ENCODE measurements at places on chromosomes 16 and 17.

DNA sequence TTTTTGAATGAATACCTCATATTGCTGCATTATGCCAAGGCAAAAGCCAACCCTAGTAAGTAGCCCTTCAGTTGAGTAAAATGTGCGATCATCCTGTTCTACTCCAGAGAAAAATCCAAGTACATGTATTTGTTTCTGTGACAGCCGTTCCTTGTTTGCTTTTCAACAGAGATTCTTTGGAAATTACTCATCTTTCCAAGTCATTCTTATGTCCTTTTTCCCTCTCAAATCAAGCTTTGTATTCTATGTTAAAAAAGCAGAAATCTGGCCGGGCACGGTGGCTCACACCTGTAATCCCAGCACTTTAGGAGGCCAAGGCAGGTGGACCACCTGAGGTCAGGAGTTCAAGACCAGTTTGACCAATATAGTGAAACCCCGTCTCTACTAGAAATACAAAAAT, 112.9 kb upstream of the HAS3 start:
- no peak for DNase-seq

DNA sequence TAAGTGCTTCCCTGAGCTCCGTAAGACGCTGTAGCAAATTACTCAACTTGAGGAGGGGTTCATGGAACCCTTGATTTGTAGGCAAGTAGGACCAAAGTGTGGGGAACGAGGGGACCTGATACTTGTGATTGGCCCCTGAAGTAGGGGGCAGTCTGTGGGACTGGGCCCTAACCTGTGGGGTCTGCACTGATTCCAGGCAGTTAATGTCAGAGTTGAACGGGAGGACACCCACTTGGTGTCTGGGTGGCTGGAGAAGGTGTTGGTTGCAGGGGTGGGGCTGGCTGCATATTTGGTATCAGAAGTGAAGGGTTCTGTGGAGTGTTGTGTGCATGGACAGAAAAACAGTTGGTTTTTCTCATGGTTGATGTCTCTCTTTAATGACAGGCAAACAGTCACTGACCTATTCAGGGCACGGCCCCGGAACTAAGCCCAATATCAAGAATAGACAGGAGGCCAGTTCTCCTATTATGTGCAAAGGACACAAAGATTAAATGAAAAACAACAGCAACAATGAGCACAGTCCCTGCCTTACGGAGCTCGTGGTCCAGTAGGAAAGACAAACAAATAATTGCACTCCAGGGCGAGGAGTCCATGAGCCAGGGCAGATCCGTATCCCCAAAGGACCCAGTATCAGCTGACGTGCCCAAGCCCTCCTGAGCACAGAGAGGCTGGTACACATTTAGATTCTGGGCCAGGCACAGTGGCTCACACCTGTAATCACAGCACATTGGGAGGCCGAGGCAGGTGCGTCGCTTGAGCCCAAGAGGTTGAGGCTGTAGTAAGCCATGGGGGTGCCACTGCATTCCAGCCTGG, 19.2 kb downstream of the MXRA7 start:
- DNase-seq, result no peak

- DNase-seq, result peak; percentile 76
Measured at GRCh38 chr17:67602974-67603373, 114.8 kb upstream of the NOL11 start.

- DNase-seq, result no peak
Measured at GRCh38 chr16:7330709-7331108, 1.9 kb upstream of the RBFOX1 start.

- DNase-seq, result peak; percentile 84
Measured at GRCh38 chr17:76408037-76408849, 23.8 kb downstream of the SPHK1 start.

DNA sequence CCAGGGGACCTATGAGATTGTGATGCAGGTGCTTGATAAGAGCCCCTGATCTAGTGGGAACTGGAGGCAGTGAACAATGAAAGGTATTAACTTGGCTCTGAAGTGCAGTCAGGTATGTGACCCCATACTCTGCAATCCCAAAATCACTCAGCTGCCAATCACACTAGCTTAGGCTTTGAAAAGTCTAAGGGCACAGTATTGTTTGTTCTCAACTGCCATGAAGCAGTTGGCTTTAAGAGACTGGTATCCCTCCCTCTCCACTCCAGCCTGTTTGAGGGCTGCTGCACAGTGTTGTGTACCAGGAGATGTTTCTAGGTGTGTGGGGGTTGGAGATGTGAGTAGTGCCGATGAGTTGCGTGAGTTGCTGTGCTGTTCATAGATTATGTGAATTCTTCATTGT, 2.4 kb downstream of the YPEL2 start:
- no peak for DNase-seq

DNA sequence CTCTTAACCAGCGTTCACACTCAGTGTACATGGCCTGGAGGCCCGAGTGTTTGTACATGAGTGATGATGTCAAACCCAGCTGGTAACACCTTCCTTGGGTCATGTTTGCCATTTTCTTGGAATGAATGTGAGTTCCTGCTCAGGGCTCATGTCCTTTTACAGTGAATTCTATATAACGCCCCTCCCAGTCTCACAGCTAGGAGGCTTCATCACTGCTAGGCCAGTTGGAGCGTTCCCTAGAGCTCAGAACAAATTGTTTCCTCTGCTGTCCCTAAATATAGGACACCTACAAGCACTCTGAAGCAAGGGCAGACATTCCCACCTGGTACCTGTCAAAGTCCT, 5.5 kb downstream of the TIMM22 start:
- DNase-seq, result no peak

- DNase-seq, result no peak
Measured at GRCh38 chr17:70201872-70202419, 32.6 kb downstream of the KCNJ2 start.

DNA sequence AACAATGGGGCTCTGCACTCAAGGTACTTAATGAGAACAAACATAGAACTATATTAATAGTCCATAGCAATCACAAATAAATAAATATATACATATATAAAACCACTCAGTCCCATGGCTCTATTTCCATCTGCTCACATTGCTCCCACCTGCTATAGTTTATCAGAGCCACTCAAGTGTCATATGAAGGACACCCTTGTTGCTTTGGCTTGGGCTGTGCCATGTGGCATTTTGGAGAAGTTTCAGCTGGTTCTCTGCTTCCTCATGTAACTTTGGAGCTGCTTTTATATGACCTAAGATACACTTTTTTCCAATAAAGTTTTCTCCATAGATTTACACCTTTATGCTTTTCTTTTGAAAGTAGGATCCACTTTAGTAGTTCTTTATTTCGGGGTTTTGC, 126.4 kb downstream of the KCNJ2 start:
- no peak for DNase-seq
